Natural killer cell treated with Interleukin-12 subunit alpha and Interleukin-12 subunit beta and Interleukin-15 and Interleukin-18, amount 100 ng/mL, for 72 hours (primary cell): ENCODE measurements at places on chromosomes 1 and 21. TPM values are rescaled to one million over a fixed set of nuclear protein-coding genes. Genes with fewer than 3 reads are reported as not detected.

CFHR1 gene
- total RNA-seq, result not detected

DNA sequence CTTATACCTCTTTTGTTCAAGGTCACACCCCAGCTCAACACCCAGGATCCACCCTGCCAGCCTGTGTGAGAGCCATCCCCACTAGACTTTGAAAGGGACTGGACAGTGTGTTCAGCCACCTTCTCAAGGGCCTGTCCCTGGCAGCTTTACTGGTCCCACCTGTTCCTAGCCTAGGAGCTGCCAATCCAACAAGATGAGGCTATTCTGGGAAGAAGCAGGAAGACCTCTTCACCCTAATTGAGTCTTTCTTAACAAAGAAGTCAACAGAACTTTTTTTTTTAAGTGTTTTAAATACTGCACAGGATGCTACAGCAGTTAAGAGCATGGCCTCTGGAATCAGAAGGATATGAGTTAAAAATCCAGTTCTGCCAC lies 95.8 kb upstream of the HOOK1 start:
- H3K4me1 ChIP-seq, result no peaks in the 10 kb centered on the region
- no peak for DNase-seq
- H3K27me3 ChIP-seq, result no peaks in the 10 kb centered on the region

OR2L2 gene
- total RNA-seq, result 0.12 TPM

DFFA gene
- 40.0 TPM for total RNA-seq

TTC4 gene
- total RNA-seq, result 30.2 TPM

DNA sequence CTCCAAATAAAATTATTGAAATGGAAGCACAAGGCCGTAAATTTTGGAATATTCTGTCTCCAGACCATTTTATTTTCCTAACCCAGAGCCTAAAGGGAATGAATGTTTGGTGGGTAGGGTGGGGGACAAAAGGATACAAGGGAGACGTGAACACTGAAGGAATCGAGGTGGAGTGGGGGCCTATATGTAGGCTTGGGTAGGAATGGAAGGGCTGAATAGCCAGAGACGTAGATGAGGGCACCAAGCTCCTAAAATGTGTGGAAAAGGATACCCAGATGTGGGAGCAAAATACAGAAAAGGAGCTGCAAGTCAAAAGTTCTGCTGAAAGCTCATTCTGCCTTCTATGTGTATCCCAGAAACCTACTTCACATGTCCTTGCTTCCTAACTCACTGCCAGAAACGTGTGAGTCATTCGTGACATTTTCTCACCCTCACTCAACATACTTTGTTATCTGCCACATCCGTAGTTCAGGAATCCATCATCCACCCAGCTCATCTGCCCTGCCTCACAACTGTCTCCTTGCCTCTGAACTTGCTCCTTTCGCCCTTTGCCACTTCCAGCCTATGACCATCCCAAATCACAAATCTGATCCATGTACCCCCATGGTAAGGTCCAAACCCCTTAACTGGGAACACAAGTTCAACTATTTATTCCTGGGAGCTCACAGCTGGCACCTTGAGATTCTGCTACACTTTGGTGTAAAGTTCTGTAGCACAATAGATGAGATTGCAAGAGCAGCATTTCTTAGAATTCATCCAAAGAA lies 84.1 kb upstream of the PRDX6 start:
- H3K27ac ChIP-seq, result no peak overlapping the region
- H3K4me3 ChIP-seq, result no peak overlapping the region
- no peaks in the 10 kb centered on the region for H3K27me3 ChIP-seq
- no peaks in the 10 kb centered on the region for H3K36me3 ChIP-seq
- H3K4me1 ChIP-seq, result peaks cover 5% of the 10 kb centered on the region
- DNase-seq, result no peak

GRCh38 chr1:44347280-44347679 lies 7.8 kb downstream of the ERI3 start:
- peaks cover 3% of the 10 kb centered on the region for H3K4me1 ChIP-seq
- no peak overlapping the region for H3K4me3 ChIP-seq
- H3K36me3 ChIP-seq, result no peaks in the 10 kb centered on the region
- H3K27ac ChIP-seq, result no peak overlapping the region

- DNase-seq, result no peak
- H3K4me1 ChIP-seq, result no peaks in the 10 kb centered on the region
- H3K4me3 ChIP-seq, result no peak overlapping the region
- no peaks in the 10 kb centered on the region for H3K36me3 ChIP-seq
- H3K27ac ChIP-seq, result no peak overlapping the region
Observed at GRCh38 chr1:56954664-56955063, 11.2 kb downstream of the C8B start.

FAM151A gene
- not detected for total RNA-seq

DNA sequence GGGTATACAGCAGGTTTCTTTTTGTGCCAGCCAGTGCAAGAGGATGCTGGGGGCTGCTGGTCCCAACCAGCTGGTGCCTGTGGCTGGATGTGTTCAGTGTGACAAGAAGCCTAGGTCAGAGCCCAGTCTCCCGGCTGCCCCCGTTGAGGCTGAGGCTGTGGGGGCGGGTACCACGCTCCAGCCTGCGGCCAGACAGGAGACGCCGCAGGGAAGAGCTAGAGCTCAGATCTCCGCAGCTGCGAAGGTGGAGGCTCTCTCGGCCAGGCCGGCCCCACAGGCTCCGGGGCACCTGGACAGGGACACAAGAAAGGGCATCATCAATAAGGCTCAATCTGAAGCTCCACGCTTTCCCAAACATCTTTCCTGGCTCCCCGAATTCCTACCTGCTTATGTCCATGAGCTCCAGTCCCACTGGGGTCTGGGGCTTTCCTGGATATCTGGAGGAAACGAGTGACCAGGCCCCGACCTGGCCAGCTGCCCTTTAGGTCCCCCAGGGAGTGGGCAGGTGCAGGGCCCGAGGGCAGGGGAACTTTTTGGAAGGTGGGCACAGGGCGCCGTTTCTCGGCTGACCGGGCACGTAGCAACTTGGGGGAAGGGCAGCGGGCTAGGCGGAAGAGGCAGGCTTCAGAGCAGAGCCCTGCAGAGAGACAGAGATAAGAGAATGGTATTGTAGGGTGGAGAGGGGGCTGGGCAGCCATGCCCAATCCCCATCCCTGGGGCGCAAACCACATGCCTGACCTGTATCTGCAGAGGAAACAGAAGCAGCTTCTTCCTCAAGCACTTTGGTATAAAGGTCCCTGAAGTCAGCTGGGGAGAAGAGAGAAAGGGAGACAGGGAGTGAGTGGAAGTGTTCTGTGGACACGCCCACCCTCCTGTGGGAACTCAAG lies 7.4 kb downstream of the ENTREP3 start:
- no peak overlapping the region for H3K4me3 ChIP-seq
- no peak for DNase-seq
- H3K27ac ChIP-seq, result no peak overlapping the region

- no peak overlapping the region for H3K4me3 ChIP-seq
- no peaks in the 10 kb centered on the region for H3K4me1 ChIP-seq
- DNase-seq, result no peak
- no peak overlapping the region for H3K27ac ChIP-seq
- H3K36me3 ChIP-seq, result peaks cover 10% of the 10 kb centered on the region
Observed at GRCh38 chr1:46102769-46103476, 29.5 kb downstream of the PIK3R3 start.

GRCh38 chr1:167472752-167473521 lies 45.4 kb downstream of the CD247 start:
- H3K4me3 ChIP-seq, result peak overlapping the region; percentile 74
- H3K4me1 ChIP-seq, result peaks cover 71% of the 10 kb centered on the region
- no peaks in the 10 kb centered on the region for H3K27me3 ChIP-seq
- H3K36me3 ChIP-seq, result peaks cover 11% of the 10 kb centered on the region

CLCNKA gene
- total RNA-seq, result 0.24 TPM

CERS2 gene
- total RNA-seq, result 211 TPM

DNA sequence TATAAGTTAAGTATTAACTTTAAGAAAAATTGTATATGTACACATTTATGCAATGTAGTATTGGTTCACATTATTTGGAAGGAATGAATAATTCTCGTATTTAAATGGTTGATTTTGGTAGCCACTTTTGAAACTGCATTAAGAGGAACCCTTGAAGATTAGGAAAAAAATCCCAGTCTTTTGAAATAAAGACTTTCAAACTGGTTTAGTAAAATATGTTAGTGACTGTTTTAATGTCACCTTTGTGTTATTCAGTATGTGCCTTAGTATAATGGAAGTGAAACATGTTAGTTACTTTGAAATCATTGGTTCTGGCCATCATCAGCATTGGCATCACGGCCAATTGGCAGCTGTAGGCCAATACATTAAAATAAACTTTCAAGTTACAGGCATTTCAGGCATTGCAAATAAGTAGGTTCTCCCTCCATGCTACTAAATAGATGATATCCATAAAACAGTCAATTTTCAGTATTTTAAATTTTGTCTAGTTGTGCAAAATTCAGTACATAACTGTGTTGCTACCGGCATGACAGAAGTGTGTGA lies 4.4 kb downstream of the MIER1 start:
- H3K36me3 ChIP-seq, result peaks cover 13% of the 10 kb centered on the region
- peak overlapping the region; percentile 91 for H3K27ac ChIP-seq
- no peak for DNase-seq
- H3K27me3 ChIP-seq, result no peaks in the 10 kb centered on the region
- peaks cover 62% of the 10 kb centered on the region for H3K4me1 ChIP-seq

- H3K27me3 ChIP-seq, result no peaks in the 10 kb centered on the region
- H3K27ac ChIP-seq, result no peak overlapping the region
- no peaks in the 10 kb centered on the region for H3K36me3 ChIP-seq
- H3K4me1 ChIP-seq, result no peaks in the 10 kb centered on the region
- no peak overlapping the region for H3K4me3 ChIP-seq
- DNase-seq, result no peak
Observed at GRCh38 chr1:201663491-201664113, 124.7 kb downstream of the NAV1 start.

GRCh38 chr1:63674238-63674864 lies 81.1 kb downstream of the PGM1 start:
- H3K4me1 ChIP-seq, result no peaks in the 10 kb centered on the region
- no peaks in the 10 kb centered on the region for H3K27me3 ChIP-seq
- no peak for DNase-seq

DNA sequence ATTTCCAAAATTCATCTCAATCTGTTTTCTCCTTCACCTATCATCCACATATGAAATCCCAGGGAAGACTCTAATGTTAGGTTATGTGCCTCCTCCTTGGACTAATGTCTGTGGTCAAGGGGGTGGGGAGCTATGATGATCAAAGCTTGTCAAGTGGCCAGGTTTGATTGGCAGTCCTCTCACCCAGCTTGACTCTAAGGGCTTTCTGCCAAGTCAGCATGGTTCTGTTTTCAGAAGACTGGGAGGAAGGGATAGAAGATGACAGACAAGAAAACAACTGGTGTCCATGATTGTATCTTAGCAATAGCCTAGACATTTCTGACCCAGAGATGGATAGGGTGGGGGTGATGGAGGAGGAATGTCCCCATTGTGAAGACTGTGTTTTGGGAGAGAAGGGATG lies 9.1 kb upstream of the THEM5 start:
- H3K27me3 ChIP-seq, result peaks cover 3% of the 10 kb centered on the region
- no peaks in the 10 kb centered on the region for H3K36me3 ChIP-seq
- DNase-seq, result no peak

GRCh38 chr1:230163205-230163604 lies 96.2 kb downstream of the GALNT2 start:
- peaks cover 35% of the 10 kb centered on the region for H3K4me1 ChIP-seq
- H3K27me3 ChIP-seq, result no peaks in the 10 kb centered on the region
- DNase-seq, result no peak
- no peaks in the 10 kb centered on the region for H3K36me3 ChIP-seq
- H3K27ac ChIP-seq, result no peak overlapping the region

KCNA2 gene
- 0.92 TPM for total RNA-seq

GRCh38 chr1:48619539-48619938 lies 147.5 kb upstream of the SPATA6 start:
- peaks cover 15% of the 10 kb centered on the region for H3K4me1 ChIP-seq
- no peak overlapping the region for H3K4me3 ChIP-seq
- H3K27me3 ChIP-seq, result peaks cover 22% of the 10 kb centered on the region

DNA sequence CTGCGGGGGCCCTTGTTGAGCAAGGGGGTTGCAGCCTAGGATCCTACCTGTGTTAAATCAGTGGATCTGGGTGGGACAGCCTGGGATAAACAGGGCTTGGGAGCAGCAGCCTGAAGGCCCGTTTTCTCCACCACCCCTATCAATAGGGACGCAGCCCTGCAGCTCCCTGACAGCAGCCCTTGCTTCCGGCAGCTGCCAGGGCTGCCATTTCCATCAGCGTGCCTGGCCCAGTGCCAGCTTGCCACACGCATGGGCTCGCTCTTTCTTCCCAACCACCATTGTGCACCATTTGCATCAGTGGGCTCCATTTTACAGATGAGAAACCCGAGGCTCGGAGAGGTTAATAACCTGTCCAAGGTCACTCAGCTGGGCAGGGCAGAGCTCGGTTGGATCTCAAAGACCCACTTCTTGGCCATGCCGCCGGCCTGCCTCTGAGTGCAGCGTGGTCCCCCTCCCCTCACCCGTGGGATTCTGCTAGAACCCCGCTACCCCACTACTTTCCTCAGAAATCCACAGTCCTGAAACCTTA lies 3.8 kb downstream of the WNT4 start:
- DNase-seq, result no peak
- no peaks in the 10 kb centered on the region for H3K36me3 ChIP-seq
- H3K27ac ChIP-seq, result no peak overlapping the region
- no peak overlapping the region for H3K4me3 ChIP-seq

ATAD3C gene
- total RNA-seq, result 0.17 TPM

BCAN gene
- 0.67 TPM for total RNA-seq

DNA sequence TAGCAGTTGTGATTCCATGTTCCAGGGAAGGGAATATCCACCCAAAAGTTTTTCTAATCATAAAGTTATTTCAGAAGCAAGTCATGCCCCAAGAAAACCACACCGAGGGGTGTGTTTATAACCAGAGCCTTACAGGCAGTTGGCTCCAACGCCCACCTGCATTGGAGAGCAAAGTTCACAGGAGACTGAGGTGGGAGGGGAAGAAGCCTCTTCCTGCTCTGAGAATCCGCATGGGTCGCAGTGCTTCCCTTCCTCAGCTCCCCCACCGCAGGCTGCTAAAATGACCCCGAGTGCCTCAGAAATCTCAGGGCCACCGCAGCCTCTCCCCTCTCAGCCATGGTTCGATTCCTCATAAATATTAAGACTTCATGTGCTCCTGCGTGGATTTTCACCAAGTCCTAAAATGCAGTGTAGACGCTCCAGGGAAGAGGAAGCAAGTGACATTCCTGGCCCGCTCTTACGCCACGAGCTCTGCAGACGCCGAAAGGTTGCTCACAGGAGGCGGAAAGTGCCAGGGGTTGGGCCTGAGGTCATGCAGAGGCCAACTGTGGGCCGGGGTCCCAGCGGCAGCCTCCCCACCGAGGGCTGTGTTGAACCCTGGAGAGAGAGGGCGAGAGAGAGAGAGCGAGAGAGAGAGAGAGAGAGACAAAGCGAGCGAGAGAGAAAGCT lies 13.4 kb upstream of the SPSB1 start:
- H3K4me3 ChIP-seq, result no peak overlapping the region
- H3K36me3 ChIP-seq, result no peaks in the 10 kb centered on the region
- no peaks in the 10 kb centered on the region for H3K27me3 ChIP-seq

- peak; percentile 40 for DNase-seq
- H3K27me3 ChIP-seq, result peaks cover 29% of the 10 kb centered on the region
- no peak overlapping the region for H3K27ac ChIP-seq
- no peak overlapping the region for H3K4me3 ChIP-seq
- H3K36me3 ChIP-seq, result no peaks in the 10 kb centered on the region
Observed at GRCh38 chr21:44726826-44727225, 15.5 kb upstream of the TSPEAR start.

- H3K27ac ChIP-seq, result no peak overlapping the region
- no peaks in the 10 kb centered on the region for H3K4me1 ChIP-seq
- H3K27me3 ChIP-seq, result no peaks in the 10 kb centered on the region
- no peak overlapping the region for H3K4me3 ChIP-seq
- DNase-seq, result no peak
Observed at GRCh38 chr1:74995821-74996220, 138.4 kb upstream of the LHX8 start.

- peaks cover 4% of the 10 kb centered on the region for H3K36me3 ChIP-seq
- no peaks in the 10 kb centered on the region for H3K27me3 ChIP-seq
- H3K4me1 ChIP-seq, result peaks cover 22% of the 10 kb centered on the region
- peak overlapping the region; percentile 99 for H3K4me3 ChIP-seq
- H3K27ac ChIP-seq, result peak overlapping the region; percentile 97
- DNase-seq, result no peak
Observed at GRCh38 chr1:202143768-202144401, 652 bp downstream of the ARL8A start.
